ENCODE measurements at places on chromosomes 13 and 19.

GRCh38 chr13:36086117-36086516, 45.1 kb downstream of the DCLK1 start:
- no peak for DNase-seq

DNA sequence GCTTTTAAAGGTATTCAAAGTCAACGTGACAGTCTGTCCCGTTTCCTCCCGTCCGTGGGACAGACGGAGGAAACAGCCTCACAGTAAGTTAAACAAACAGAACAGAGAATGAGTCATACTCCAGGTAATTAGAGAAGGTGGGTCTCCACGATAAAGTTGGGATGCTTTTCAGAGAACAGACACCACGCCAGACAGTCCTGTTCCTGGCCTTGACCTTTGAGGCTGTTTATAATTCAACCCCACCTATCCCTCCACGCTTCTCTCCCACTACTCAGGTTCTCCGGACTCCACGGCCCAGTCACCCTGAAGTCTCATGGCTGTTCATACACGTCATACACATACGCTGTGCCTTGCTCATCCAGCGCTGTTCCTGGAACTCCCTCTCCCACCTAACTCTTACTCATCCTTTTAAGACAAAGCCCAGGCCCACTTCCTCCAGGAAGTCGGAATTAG, 42.5 kb downstream of the ARHGEF18 start:
- no peak for DNase-seq

- DNase-seq: no peak
These were observed 45.2 kb upstream of the GPI start for GRCh38 chr19:34319785-34320184.

DNA sequence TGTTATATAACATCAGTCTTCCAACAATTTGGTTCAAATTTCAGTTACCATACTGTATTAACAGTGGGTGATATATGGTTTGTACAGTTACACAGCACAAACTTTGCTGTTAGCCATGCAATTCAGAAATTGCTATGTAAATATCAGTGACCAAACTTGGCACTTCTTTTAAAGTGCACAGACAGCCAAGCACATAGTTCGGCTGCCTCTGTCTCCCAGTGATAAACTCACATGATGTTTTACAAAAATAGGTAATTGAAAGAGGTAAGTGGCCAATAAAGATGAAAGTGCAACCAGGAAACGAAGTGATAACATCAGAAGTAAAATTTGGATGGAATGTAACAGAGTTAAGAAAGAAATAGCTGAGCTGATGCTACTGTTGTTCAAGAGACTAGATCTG, 143.9 kb downstream of the PCDH9 start:
- DNase-seq: no peak

GRCh38 chr19:46484656-46485055, 11.0 kb downstream of the PNMA8B start:
- DNase-seq: no peak

GRCh38 chr13:95355494-95355893, 54.2 kb upstream of the ABCC4 start:
- no peak for DNase-seq

- DNase-seq: no peak
These were observed 5.2 kb upstream of the BCAT2 start for GRCh38 chr19:48815870-48816501.

GRCh38 chr13:84962141-84962750, 837.0 kb downstream of the SLITRK6 start:
- DNase-seq: no peak

- no peak for DNase-seq
These were observed 51.6 kb upstream of the MIR17HG start for GRCh38 chr13:91295712-91296410.

- DNase-seq: no peak
These were observed 19.2 kb downstream of the ITM2B start for GRCh38 chr13:48252176-48252575.

- no peak for DNase-seq
These were observed 103.9 kb downstream of the WDFY2 start for GRCh38 chr13:51687947-51688714.

DNA sequence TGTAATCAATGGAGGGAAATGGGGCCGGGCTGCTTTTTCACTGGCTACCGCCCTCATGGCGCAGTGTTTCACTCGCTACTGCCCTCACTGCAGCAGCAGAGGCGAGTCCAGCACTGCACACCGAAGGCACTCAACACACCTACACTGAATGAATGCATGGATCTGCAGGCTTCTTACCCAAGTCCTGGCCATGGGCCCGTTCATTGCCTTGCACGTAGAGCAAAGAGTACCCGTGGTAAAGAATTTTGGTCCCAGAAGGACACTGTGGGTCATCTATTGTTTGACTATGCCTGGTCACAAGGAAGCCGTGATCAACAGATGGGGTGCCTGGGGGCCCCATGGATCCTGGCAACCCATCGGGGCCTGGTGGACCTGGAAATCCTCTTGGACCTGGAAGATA, 144.9 kb downstream of the COL4A1 start:
- no peak for DNase-seq

GRCh38 chr13:54890976-54891375, 1862.4 kb downstream of the OLFM4 start:
- DNase-seq: no peak

DNA sequence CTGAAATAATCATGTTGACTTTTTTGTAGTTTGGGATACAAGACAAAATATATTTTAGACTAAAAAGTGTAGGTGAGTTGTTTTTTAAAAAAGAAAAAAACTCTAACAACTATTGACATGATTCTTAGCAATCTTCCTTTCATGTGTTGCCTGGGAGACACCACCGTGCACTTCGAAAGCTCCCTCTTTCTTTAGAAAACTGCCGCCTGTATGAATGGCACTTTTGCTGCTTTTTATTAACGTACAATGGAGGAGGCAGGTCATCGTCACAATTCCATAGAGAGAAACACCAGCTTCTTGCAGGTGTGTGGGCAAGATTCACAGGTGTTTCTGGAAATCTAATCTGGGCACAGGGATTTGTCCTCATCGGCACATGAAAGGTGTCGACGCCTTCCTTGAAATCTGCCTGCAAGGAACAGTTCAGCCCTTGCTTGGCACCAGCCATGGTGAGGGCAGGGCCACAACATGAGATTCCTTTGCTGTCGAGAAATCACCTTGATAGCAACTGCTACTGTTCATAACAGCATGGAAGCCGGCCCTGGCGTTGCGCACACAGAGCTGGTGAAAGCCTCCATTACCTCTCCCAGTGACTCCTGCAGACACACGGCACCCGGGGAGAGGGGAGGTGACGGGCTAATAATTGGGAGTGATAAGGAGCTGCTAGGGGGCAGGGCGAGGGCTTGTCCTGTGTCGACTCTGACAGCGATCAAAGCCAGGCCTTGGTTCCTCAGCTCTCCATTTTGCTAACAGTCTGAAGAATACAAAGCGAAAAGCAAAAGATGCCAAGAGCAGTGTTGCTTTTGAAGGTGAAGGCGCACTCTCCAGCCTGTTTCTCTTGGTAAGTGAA, 66.5 kb downstream of the EFNB2 start:
- DNase-seq: no peak

DNA sequence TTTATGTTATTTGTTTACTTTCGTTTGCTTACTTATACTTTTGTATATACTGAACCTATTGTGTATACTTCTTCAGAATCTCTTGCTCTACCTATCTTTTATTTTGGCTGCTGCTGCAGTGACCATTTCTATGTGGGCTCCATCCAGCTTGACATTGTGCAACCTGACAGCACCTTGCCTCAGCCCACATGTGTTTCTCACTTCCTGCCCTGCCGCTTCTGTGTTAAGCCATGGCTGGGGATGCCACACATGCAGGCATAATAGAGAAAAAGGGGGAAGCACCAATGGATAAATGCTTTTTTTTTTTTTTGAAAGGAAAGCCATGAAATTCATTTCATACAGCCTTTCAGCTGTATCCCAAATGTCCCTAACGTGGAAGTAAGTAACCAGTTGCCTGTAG, 147.6 kb downstream of the RBM26 start:
- no peak for DNase-seq

DNA sequence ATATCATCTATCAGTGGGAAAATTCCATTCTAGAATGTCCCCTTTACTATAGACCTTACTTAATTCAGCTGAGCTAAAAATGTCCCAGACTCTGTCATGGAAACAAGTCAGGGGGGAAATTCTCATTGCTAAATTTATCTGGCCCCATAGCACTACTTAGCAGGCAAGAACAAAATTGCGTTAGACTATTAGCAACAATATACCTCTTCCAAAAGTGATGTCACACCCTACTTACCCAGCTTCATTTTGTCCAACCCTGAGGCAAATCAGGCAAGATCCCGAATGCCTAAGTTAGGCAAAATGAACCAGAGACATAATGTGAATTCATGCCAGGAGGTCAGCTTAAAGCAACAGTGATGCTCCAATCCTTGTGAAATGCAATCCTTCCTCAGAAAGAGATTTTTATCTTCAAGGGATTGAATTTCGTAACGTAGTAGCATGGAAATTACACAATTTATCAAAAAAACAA, 93.7 kb downstream of the FRY start:
- no peak for DNase-seq

- DNase-seq: no peak
These were observed 3.1 kb upstream of the OLFM2 start for GRCh38 chr19:9939301-9939913.
